Stimulated activated naive B cell treated with anti-CD40 and anti-IgM and Interleukin-4, amounts not matched to agents 10 μg/mL and 1 μg/mL and 100 μg/mL, for 72 hours (primary cell): ENCODE measurements at places on chromosomes 1 and 21.

GRCh38 chr1:111654839-111655238 is 35.2 kb downstream of the RAP1A start:
- no peak for DNase-seq

DNA sequence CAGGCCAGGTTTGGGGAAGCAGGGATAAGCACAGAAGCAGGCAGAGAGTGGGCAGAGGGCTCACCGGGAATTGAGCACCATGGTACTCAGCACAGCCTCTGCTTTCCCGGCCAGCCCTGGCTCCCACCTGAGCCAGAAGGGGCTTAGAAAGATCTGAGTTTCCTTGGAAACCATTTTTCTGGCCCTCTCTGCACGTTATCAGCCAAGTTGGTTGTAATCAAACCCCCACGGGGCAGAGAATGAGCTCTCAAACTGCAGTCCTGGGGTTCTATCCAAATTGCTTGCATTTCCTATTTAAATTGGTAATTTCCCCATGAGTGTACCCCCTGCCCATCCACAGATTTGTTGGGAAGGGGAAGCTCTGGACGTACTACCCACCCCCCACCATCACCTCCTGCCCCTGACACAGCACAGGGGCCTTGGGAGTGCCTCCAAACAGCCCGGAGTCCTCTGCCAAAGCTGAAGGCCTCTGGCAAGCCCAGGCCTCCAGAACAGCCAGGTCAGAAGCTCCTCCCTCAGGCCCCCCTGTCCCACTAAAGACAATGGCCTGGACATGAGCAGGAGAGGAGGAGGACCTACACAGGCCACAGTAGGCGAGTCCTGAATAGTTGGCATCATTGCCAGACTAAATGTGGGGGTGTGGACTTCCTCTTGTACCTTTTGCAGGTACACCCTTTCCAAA is 42.7 kb upstream of the GJB5 start:
- DNase-seq = no peak

- DNase-seq = no peak
These were observed 317.6 kb downstream of the PRDM2 start for GRCh38 chr1:14017531-14017961.

DNA sequence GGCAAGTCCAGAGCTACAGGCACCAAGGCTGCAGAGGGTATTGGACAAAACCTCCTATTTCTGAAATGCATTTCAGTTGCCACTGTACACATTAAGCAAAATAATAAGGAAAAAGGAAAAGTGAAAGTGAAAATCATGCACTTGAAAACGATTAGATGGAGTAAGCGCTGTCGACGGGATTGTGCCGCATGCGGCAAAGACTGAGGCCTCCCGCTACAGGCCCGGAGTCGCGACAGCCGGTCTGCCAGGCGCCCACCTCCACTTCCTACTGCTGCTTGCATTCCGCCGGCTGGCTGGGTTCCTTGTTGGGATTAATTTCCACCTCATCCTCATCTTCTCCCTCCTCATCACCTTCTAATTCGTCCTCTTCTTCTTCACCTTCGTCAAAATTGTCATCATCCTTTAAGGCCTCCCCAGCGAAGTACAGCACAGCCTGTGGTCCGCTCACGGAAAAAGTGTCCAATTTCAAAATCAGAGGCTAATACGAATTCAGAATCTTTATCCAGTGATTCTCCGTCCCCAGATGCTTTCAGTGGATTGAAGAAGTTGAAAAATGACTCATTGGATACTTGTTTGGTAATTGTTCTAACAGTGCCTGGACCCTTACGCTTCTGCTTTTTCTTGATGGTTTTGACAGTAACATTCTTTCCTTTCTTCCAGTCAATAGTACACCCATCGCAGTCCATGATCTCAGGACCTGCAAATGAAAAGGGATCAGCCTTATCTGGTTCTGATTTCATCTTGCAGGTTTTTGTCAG is 38.0 kb downstream of the CD58 start:
- no peak for DNase-seq

DNA sequence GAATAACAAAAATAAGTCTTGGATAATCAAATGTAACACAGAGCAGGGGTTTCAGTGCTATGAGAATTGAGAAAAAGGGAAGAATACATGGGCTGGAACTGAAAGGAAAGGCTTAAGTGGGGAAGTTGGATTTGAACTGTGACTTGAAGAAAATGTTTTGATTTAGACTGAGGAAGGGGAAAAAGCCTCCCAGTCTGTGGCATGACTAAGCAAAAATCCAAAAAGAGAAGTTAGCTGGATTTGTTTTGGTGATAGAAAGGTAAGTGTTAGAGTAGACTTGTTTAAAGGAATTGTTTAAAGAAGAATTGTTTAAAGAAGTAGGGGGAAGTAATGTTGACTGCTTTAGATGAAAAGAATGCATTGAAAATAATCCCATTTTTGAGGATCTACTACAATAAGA is 46.0 kb downstream of the KCNK2 start:
- DNase-seq = no peak

- no peak for DNase-seq
These were observed 149.2 kb downstream of the PPIAL4G start for GRCh38 chr1:148333875-148334338.

DNA sequence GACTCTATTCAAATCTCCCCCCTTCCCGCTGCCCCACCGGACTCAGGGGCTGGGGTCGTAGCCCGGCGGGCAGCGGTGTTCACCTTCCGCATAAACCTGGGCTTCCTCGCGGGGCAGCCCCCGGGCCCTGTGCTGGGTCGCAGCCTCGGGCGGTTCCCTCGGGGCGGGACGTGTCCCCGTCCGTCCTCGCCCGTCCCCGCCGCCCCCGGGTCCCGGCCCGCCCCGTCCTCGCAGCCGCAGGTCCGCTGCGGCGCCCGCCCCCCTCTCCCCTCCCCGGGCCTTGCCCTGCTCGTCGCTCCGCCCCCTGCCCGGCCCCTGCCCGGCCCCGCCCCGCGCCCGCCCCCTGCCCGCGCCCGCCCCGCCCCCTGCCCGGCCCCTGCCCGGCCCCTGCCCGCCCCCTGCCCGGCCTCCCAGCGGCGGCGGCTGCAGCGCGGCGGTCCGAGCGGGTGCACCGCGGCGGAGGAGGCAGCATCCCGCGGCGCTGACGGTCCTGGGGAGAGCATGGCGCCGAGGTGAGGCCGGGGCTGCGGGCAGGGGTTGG is at the start of gene COL18A1:
TSS of gene COL18A1 (plus strand) at position 436 of the 541 bp plus-strand sequence. CDS start at position 502, 66 bp downstream.
- DNase-seq = no peak

DNA sequence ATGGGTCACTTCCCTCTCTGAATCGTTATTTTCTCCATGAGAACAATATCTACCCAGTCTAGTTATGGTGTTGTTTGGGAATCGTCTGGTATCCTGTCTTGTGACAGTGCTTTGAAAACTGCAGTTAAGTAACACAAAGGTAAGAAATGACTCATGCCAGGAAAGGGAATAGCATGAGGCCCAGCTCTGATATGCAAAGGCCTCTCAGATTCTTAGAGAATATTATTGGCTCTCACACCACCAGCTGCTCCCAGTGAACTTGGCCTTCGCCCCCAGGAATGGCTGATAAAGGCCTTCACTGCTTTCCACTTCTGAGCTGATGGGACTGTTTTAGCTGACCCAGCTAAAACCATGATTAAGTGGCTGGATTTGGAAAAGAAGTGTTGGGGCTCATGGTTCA is 27.1 kb downstream of the NEK2 start:
- no peak for DNase-seq

DNA sequence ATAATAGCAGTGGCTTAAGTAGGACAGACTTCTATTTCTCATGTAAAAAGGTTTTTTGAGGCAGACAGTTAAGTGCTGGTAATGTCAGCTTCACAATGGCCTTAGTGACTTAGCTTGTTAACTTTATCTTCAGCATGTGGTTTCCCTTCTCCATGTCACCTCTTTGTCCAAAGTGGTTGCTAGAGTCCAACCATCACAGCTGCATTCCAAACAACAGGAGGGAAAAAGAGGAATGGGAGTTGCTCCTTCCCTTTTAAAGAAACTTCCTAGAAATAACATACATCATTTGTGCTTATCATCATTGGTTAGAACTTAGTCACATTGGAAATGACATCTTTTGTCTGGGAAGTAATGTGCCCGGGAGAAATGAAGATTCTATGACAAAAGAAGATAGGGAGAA is 9.9 kb downstream of the GSTM5 start:
- no peak for DNase-seq

GRCh38 chr1:8396083-8396785 is 78.3 kb downstream of the SLC45A1 start:
- no peak for DNase-seq

- DNase-seq = no peak
These were observed 500.3 kb upstream of the C1orf87 start for GRCh38 chr1:60573726-60574409.

DNA sequence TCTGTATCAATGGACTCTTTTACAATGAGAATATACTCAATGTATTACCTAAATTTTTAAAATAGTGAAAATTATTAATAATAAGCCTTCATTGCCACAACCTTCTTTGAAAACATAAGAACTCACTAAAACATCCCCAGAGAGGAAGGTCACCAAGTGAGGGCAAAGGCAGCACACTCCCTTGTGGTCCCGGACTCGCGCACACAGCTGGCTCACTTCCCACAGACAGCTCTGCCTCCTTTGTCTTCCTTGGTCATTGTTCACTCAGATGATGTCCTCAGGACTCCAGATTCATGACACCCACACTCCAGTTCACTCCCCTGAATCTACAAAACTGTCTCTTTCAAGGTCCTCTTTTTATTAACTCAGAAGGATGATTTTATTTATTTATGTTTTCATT is 19.2 kb upstream of the UBR4 start:
- no peak for DNase-seq

DNA sequence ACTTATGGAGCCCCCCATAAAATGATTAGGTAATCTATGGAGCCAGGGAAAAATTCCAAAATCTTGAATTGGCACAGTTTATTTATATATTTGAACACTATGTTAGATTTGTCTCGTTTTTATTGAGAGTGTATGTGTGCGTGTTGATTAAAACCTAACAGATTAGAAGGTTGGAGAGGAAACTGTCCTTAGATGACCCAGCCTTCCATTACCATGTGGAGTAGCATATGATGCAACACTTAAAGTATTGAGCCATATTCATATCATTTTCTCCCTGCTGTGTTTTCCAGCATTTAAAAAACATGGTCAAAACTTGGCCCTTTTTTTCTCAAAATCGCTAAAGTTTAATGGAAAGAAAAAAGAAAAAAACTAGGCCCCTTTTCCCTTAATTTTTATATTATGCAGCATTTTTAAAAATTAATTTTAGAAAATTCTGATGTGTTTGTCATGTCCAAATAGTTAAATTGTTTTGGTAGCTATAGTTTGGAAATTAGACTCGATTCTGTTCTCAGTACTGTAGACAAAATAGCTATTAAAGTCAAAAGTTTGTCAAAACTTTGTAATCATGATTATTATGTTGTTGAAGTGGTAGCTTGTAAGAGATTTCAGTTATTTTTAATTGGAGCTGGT is 2.3 kb downstream of the LRRC8D start:
- no peak for DNase-seq

GRCh38 chr1:231949277-231950091 is 322.9 kb downstream of the DISC1 start:
- no peak for DNase-seq

DNA sequence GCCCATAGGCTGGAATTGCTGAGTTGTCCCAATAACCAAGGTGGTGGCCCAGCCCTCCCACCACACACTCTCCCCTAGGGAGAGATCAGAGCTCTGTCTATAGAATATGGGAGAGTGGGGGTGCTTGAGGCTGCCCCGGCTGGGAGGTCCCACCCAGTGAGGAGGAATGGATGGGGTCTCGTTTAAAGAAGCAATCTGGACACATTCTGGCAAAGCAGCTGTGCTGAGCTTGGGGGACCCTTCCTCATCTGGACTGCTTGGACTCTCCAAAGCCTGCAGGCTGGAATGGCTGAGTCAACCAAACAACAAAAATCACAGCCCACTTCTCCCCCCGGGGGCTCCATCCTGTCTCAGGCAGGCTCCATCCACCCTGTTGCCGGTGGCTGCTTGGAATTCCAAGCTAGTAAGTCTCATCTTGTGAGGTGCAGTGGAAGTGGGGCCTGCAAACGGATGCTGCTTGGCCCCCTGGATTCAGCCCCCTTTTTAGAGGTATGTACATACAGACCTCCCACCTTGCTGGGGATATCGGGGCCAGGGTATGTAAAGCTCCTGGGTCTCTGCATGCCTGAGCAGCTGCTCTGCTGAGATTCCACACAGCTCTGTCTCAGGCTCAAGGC is 67.1 kb upstream of the FAM78B start:
- no peak for DNase-seq

DNA sequence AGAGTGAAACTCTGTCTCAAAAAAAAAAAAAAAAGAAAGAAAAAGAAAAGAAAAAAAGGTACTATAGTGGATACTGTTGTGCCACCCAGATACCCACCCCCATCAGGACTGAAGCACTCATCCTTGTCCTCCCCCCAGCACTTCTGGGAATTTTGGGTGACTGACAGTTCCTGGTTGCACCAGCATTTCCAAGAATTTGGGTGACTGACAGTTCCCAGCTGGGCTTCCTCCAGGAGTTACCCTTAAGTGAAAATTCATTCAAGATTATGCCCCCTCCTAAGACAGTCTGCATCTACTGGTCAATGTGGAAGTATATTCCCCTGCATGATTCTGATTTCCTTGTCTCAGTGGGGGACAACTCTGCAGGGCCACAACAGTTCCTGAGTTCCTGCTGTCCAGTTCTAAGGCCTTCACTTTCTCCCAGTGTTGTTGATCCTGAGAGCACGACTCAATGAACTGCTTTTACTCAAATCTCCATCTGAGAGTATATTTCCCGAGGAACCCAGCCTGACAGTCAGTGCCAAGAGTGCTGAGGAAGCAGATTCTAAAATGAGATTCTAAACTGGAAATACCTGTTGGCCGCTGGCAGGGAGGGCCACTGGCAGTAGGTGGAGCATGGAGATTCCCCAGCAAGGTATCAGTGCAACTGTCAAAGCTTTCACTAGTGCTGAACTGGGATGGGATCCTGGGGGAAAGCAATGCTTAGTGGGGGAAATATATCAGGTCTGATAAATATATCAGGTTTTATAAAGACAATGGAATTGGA is 18.5 kb downstream of the RIIAD1 start:
- no peak for DNase-seq

DNA sequence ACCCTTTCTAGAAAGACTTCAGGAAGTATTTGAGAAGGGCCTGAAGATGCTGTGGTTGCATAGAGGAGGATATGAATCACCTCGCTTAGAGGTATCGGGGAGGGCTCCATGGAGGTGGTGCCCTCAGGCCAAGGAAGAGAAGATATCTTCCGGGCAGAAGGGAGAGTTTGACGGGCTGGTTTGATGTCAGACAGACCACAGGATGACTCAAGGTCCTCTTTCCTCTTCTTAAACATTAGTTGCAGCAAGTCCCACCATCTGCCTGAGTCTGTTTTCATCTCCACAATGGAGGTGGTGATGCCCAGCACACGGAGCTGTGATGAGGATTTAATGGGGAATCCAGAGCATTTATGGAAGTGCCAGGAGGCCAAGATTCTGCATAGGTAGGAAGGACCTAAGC is 25.1 kb upstream of the RUNX3 start:
- DNase-seq = peak; percentile 81
